ENCODE measurements at places on chromosomes 3 and 15. TPM values are rescaled to one million over a fixed set of nuclear protein-coding genes. Genes with fewer than 3 reads are reported as not detected.

The ERICH6 gene
- total RNA-seq: not detected

The TMEM207 gene
- total RNA-seq: not detected

The OR4M2 gene
- not detected for total RNA-seq

The TIMP4 gene
- total RNA-seq: not detected

The LYZL4 gene
- not detected for total RNA-seq

The SLC22A14 gene
- total RNA-seq: not detected

GRCh38 chr3:40793730-40794129 lies 269.0 kb downstream of the ZNF621 start:
- H3K36me3 ChIP-seq: no peaks in the 10 kb centered on the region
- H3K27me3 ChIP-seq: no peaks in the 10 kb centered on the region
- no peak overlapping the region for H3K4me3 ChIP-seq
- H3K4me1 ChIP-seq: no peaks in the 10 kb centered on the region
- H3K27ac ChIP-seq: no peak overlapping the region
- DNase-seq: no peak

DNA sequence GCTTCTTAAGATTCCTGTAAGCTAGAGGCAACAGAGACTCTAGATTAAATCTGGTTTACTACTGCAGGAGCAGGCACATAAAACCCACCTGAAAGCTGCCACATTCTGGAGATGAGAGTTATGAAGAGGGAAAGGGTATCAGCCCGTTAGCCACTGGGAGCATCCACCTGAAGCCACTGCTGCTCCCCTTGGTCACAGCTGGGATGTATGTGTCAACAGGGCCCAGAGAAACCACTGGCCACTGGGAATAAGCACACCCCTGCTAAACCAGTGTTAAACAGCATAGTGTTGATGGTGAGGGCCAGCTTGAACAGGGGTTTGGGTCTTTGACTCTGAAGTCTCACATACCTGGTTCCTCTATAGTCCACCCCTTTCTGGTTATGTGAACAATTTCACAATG lies 10.9 kb downstream of the SLCO2A1 start:
- H3K27ac ChIP-seq: no peak overlapping the region
- H3K4me1 ChIP-seq: no peaks in the 10 kb centered on the region
- no peaks in the 10 kb centered on the region for H3K27me3 ChIP-seq
- no peak overlapping the region for H3K4me3 ChIP-seq

DNA sequence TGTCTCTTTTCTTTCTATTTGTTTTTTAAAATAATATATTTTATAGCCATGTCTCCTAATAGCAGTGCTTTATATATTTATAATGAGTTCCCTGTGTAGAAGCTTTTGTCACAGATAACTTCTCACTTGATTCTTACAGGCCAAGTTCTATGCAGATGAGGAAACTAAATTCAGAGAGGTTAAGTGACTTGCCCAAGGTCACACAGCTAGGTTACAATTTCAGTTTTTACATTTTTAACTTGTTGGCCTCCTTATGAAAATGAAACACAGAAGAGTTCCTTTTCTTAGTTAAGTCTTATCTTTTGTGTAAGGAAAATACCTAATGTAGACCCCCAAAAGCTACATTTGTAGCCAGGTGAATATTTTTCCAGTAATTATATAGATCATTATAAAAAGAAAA lies 83.3 kb upstream of the SOX2 start:
- H3K27me3 ChIP-seq: no peaks in the 10 kb centered on the region
- no peaks in the 10 kb centered on the region for H3K36me3 ChIP-seq

GRCh38 chr15:26197719-26198118 lies 334.6 kb upstream of the ATP10A start:
- no peaks in the 10 kb centered on the region for H3K4me1 ChIP-seq
- H3K4me3 ChIP-seq: no peak overlapping the region
- no peak for DNase-seq
- H3K27me3 ChIP-seq: no peaks in the 10 kb centered on the region
- H3K27ac ChIP-seq: no peak overlapping the region
- H3K36me3 ChIP-seq: no peaks in the 10 kb centered on the region

- H3K36me3 ChIP-seq: no peaks in the 10 kb centered on the region
- H3K4me3 ChIP-seq: no peak overlapping the region
- no peak overlapping the region for H3K27ac ChIP-seq
- H3K27me3 ChIP-seq: no peaks in the 10 kb centered on the region
- no peaks in the 10 kb centered on the region for H3K4me1 ChIP-seq
Measured at GRCh38 chr3:106161246-106161645, 292.4 kb upstream of the CBLB start.

DNA sequence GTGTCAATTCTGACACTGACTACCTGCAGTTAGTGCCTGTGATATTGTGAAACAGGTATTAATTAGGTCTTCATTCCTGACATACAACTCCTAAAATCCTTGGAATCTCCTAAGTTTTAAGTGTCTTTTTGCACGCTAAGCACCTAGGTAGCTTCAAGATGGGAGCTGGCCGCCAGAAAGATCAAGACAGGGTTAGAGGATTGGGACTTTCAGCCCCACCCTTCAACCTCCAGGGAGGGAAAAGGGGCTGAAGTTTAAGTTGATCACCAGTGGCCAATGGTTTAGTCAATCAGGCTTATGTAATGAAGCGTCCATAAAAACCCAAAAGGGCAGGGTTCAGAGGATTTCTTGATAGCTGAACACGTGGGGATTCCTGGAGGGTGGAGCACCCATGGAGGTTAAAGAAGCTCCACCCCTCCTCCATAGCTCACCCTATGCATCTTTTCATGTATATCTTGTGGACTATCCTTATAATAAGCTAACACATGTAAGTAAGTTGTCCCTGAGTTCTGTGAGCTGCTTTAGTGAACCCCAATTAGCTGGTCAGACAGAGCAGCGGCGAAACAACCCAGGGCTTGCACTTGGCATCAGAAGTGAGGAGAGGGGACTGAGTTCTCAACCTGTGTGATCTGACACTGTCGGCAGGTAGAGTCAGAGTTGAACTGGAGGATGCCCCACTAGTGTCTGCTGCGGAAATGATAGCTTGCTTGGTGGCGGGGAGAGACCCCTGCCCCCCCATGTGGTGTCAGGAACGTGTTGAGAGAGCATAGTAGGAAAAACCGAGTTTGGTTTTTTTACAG lies 12.8 kb upstream of the SRP14 start:
- DNase-seq: no peak
- H3K36me3 ChIP-seq: peaks cover 4% of the 10 kb centered on the region
- no peaks in the 10 kb centered on the region for H3K27me3 ChIP-seq

- H3K36me3 ChIP-seq: no peaks in the 10 kb centered on the region
- DNase-seq: no peak
- H3K4me3 ChIP-seq: no peak overlapping the region
- H3K4me1 ChIP-seq: no peaks in the 10 kb centered on the region
- no peak overlapping the region for H3K27ac ChIP-seq
Measured at GRCh38 chr3:73484656-73485248, 140.0 kb downstream of the PDZRN3 start.

GRCh38 chr3:188026191-188026968 lies 127.6 kb upstream of the LPP start:
- DNase-seq: no peak
- H3K4me3 ChIP-seq: no peak overlapping the region
- no peak overlapping the region for H3K27ac ChIP-seq

DNA sequence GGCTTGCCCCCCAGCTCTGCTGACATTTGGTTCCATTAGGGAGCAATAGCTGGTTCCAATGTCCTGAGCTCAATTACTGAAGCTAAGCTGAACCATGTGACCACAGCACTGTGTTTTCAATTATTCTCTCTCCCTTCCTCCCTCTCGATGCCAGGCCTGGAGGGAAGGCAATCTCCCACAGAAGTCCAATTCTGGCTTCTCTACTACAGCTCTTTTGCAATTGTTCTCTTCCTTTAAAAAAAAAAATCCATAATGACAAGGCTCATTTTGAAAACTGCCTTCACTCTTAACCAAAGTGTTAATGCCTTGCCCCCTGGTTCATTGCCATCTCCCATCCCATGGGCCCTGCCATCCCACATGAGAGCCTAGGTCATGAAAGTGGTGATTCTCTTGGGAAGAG lies 24.8 kb downstream of the IL16 start:
- H3K4me3 ChIP-seq: no peak overlapping the region
- no peaks in the 10 kb centered on the region for H3K27me3 ChIP-seq
- H3K27ac ChIP-seq: no peak overlapping the region

DNA sequence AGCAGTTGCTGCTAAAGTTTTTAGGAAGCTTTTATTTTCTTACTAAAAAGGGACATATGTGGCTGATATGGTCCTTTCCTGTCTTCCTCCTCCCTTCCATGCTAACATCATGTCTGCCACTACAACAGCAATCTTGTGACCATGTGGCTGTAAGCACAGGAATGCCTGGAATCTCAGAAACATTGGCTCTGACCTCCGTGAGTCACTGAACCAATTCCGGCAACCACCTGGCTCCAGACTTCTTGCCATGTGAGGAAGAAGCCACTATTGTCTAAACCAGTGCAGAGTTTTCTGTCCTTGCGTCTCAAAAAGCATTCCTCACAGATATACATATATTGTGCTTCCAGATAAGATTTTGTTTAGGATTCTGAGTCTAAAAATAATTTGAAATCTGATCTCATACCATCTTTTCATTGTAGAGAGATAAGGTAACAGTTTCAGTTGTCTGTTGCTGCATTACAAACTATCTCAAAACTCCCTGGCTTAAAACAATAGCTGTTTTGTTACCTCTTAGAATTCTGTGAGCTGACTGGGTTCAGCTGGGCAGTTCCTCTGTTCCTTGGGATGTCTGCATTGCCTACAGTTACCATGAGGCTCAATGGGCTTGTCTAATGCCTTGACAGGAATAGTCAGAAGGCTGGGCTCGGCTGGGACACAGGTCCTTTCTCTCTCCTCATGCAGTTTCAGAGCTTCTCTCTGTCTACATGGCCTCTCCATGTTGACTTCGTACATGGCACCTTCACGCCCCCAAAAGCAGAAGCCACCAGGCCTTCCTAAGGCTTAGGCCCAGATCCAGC lies 77.3 kb upstream of the MAGI1 start:
- DNase-seq: no peak
- H3K4me3 ChIP-seq: no peak overlapping the region
- H3K36me3 ChIP-seq: no peaks in the 10 kb centered on the region
- peaks cover 2% of the 10 kb centered on the region for H3K27me3 ChIP-seq

DNA sequence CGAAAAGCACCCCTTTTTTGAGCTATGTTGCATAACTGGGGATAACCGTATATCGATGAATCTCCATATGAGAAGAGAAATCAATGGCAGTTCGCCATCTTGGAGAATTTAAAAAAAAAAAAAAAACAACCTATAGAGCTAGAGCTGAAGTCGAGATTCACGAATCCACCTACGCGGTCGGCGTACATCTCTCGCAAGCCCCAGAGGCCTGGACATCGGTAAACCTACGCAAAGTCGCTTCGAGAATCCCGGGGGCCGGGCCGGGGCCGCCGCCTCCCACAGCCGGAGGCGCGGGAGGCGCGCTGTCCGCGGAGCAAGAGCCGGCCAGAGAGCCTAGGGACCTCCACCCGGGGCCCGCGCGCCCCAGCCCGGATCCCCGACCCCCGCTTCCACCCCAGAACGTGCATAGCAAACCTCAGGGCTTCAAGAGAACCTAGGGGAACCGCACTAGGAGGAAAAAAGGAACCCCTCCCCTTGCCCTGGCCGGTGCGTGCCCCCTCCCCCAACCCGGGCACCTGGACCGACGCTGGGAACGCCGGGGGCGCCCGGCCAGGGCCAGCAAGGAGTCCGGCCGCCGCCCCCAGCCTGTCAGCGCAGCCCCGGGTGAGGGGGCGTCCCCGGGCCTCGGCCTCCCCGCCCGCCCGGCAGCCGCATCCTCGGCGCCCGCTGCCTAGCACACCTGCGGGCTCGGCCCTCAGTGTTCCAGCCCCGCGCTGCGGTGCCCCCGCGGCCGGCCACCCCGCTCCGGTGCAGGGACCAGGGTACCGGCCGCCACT lies 567 bp downstream of the PFN2 start:
- peak overlapping the region; percentile 45 for H3K4me3 ChIP-seq
- H3K4me1 ChIP-seq: peaks cover 18% of the 10 kb centered on the region
- no peak overlapping the region for H3K27ac ChIP-seq
- no peak for DNase-seq

- H3K36me3 ChIP-seq: no peaks in the 10 kb centered on the region
- DNase-seq: no peak
- no peak overlapping the region for H3K27ac ChIP-seq
- no peaks in the 10 kb centered on the region for H3K27me3 ChIP-seq
- no peak overlapping the region for H3K4me3 ChIP-seq
- H3K4me1 ChIP-seq: no peaks in the 10 kb centered on the region
Measured at GRCh38 chr3:64176461-64176996, 48.7 kb downstream of the PRICKLE2 start.

DNA sequence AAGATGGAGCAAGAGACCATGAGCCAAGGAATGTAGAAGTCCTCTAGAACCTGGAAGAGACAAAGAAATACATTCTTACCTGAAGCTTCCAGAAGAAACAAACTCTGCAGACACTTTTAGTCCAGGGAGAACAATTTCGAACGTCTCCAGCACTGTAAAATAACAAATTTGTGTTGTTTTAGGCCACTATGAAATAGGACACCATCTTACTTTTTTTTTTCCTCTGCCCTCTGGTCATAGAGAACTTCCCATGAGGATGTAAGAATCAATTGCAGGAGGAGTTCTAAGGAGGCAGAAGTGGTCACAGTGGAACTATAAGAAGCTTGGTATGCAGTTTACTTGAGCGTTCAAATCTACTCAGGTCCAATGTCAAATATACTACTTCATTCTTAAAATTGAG lies 1295.9 kb downstream of the ZPLD1 start:
- no peaks in the 10 kb centered on the region for H3K4me1 ChIP-seq
- no peak overlapping the region for H3K4me3 ChIP-seq
- no peak for DNase-seq
- H3K36me3 ChIP-seq: no peaks in the 10 kb centered on the region
- no peak overlapping the region for H3K27ac ChIP-seq
- no peaks in the 10 kb centered on the region for H3K27me3 ChIP-seq

GRCh38 chr3:127628788-127629466 lies at the start of gene PODXL2:
TSS of gene PODXL2 (plus strand) at chr3:127629185. CDS start at chr3:127629220, 35 bp downstream.
- no peaks in the 10 kb centered on the region for H3K27me3 ChIP-seq
- H3K4me3 ChIP-seq: peak within 1 kb of the TSS; percentile 55
- H3K36me3 ChIP-seq: no peaks in the 10 kb centered on the region
- peak; percentile 97 for DNase-seq

GRCh38 chr3:15475161-15475560 lies 46.3 kb downstream of the COLQ start:
- H3K27ac ChIP-seq: no peak overlapping the region
- no peaks in the 10 kb centered on the region for H3K4me1 ChIP-seq
- DNase-seq: no peak
- H3K4me3 ChIP-seq: no peak overlapping the region
- no peaks in the 10 kb centered on the region for H3K36me3 ChIP-seq
